ENCODE measurements at places on chromosomes 7 and 10.

DNA sequence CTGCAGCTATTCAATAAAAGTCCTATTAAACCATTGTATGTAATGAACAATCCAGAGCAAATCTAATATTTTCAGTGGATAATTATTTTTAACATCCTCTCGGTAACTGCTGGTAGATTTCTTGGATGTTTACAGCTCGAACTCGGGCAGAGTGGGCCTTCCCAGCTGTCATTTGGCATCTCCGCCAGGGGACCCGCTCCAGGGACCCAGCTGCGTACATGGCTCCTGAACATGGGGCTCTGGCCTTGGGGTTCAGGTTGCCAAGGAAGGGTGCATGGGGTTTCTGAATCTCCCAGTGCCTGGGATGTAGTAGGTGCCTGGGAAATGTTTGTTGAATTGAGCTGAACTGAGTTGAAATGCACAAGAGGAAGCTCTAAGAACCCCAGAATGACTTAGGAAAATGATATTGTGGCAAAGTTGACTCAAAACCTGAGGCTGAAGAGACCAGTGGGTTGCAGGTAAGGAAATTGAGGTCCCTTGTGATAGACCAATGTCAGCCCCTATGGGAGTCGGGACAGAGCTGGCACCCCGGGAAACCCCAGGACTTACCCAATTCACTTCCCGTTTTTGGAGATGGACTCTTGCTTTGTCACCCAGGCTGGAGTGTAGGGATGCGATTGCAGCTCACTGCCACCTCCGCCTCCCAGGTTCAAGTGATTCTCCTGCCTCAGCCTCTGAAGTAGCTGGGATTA is 228.4 kb downstream of the CUX1 start:
- DNase-seq: no peak

DNA sequence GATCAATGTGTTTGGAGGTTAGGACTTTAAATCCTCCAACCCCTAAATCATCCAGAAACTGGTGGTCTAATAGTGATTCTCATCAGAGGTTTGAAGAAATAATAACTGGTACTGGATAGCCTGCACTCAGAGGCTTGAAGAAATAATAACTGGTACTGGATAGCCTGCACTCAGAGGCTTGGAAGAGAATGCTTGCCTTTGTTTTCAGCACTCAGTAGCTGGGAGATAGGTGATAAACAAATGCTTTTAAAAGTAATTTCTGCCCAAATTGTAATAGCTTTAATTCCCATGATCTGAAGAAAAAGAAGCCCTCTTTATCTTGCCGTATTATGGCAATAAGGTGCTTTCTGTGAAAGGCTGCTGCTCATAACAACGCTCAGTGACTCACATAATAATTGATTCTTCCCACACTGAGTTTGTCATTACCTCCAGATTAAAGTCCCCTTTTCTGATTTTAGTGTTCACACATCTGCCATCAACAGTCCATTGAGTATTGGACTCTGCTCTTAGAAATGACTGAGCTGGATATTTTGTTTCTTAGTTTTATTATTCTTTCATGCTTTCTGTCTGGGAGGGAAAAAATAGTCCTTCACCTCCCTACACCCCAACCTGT is 112.3 kb upstream of the PHYHIPL start:
- no peak for DNase-seq

DNA sequence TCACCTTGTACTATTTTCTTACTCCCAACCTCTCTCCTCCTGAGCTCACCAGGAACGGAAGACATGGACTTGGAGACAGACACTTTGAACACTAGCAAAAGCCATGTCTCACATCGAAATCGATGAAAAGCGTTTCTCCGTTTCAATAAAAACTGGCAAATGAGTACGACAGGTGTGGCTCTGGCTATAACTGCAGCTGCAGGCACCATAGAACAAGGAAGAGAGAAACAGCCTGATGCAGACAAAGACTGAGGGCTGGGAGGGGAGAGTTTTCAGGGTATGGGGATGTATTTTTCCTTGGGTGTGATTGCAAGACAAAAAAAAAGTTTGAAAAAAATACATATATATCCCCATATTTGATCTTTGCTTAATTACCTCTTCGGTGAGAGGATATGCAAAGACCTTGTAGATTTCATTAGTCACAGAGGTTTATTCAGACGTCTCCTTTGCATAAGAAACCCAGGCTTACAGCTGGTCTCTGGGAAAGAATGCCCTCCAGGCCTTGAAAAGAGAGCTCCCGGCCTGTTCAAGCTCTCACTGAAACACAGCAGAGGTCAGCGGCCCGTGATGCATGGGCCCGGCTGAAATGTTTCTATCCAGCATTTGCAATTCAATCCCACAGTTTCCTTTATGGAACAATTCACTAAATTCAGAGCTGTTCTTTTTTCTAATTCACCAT is 63.1 kb downstream of the TLL2 start:
- DNase-seq: peak; percentile 23

DNA sequence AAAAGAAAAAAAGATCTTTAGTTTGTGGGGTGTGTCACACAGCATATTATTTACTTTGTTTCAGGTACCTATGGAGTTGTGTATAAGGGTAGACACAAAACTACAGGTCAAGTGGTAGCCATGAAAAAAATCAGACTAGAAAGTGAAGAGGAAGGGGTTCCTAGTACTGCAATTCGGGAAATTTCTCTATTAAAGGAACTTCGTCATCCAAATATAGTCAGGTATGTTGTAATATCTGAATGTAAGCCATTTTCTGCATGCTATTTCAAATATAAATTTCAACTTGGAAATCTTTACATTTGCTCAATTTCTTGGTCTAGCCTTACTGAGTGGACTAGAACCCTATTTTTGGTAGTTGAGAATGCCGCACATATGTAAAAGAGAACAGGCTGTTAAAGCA is 6.4 kb downstream of the CDK1 start:
- no peak for DNase-seq

DNA sequence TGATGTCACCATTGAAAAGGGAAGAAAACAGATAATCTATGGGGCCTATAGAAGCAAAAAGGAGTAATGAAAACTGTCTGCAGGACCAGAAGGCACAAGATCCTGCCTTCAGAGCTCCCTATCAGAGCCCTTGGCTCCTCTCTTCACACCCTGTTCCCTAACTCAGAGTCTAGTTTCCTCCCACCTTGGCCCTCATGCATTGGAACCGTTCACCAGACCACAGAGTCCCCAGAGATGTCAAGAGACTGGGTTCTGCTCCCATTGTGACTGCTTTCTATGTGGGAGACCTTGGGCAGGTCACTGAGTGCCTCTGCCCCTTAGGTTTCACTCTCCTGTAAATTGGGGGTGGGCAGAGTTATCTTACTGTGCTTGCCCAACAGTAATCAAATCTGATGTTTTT is 80.1 kb upstream of the RPA3 start:
- no peak for DNase-seq

DNA sequence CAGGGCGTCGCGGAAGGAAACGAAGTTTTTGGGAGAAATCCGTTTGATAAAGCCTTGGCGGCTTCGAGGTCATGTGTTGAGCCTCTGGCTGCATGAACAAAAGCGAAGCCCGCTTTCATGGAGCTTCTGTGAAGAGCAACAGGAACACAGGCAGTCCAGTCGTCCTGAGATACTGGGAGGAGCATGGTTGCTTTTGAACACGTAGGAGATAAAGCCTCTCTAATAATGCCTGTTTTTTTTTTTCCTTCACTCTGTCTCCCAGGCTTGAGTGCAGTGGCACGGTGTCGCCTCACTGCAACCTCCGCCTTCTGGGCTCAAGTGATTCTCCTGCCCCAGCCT is 473 bp upstream of the ZNF32 start:
- no peak for DNase-seq

- DNase-seq: no peak
Measured at GRCh38 chr10:21497177-21497807, 28.2 kb downstream of the SKIDA1 start.

- no peak for DNase-seq
Measured at GRCh38 chr10:122127943-122128342, 139.0 kb downstream of the TACC2 start.

DNA sequence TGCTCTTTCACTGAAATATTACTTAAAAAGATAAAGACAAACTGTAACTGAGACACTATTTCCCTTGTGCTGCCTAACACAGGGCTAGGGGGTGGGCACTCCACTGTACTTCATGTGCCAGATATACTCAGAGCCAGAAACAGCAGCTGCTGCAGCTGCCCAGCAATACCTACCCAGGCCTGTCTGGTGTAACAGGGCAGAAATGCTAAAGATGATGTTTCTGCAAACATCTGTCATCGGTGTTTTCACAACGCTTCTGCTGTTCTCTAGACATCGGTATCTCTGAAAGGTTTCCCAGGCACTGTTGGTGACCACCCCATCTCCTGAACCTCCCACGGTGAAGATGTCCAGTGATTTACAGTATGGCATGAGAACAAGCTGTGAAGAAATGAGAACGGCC is 42.7 kb downstream of the LAMB1 start:
- DNase-seq: no peak

- no peak for DNase-seq
Measured at GRCh38 chr7:24812305-24812945, 55.2 kb upstream of the GSDME start.

GRCh38 chr7:156943091-156944041 is 6.1 kb upstream of the NOM1 start:
- no peak for DNase-seq

DNA sequence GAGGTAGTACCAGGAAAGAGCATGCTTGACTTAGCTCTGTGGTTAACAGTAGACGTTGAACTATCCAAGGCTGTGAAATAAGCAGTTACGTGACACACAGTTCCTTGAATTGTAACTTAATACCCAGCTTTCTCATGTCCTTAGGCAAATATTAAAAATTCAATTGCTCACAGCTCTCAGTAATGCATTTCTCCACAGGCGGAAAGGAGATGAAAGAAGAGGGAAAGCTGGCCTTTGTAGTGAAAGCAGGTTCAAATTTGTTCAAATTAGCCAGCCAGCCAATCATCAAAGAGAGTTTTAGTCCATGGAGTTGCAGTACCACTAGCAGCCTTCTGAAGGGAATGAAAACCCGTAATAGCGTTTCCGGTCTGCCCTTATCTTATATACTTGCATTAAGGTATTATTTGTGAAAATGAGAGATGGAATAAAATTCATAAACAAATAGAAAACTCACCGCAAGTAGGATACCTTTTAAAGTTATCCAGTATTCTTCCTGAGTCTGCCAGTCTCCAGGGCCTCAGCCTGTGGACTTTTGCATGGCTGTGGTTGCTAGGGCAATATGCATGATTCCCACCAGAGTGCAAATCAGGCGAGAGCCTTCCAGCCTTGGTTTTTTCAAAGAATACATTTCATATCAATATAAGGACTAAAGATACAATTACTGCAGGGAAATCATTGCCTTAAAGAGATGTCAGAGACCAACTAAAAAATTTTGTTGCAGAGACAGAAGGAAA is 795.5 kb downstream of the TNS3 start:
- DNase-seq: peak; percentile 62

- no peak for DNase-seq
Measured at GRCh38 chr10:73093922-73094850, 2.5 kb downstream of the P4HA1 start.

DNA sequence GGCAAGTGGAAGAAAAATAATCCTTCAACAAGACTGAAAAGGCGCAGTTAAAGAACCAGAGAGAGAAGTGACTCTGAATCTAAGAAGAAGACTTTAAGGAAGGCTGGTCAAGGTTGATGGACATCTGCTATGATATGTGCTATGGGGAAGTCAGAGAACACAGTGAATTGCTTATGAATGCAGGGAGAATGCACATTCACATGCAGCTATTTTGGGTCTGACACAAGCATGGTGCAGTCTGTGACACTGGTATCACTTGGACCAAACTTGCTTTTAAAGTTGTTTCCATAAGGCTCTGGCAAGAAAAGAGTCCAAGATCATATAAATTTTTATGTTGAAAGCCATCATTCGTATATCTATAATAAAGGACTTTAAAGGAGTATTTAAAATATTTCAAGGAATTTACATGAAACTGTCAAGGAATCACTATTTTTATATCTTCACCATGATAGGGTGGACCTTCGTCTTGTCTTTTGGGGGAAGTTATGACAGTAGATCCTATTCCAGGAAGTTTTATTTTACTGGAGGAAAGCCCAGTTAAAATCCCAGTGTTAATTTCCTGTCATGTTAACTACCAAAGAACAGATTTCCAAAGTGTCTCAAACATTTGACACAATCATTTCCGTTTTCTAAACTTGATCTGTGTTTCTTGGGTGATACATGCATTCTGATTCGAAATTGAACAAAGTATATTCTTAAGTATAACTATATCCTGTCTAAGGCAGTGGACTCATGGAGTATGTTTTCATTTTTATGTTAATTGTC is 239.6 kb downstream of the SDK1 start:
- DNase-seq: no peak

DNA sequence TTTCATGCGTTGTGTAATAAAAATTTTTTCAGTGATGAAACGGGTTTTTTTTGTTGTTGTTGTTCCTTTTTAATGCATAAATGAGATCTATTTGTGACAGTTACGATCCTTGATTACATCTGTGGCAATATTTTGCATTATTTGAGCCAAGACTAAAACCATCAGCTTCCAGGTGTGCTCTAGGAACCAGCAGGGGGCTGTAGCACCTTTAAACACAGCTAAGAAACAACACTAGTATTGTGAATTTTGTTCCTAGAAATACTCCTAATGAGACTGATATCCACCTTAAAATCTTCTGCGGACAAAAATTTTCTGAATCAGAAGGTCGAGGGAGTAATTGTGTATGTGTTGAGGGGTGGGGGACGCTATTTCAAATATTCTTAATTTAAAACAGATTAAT is 52.6 kb downstream of the FGFBP3 start:
- no peak for DNase-seq

DNA sequence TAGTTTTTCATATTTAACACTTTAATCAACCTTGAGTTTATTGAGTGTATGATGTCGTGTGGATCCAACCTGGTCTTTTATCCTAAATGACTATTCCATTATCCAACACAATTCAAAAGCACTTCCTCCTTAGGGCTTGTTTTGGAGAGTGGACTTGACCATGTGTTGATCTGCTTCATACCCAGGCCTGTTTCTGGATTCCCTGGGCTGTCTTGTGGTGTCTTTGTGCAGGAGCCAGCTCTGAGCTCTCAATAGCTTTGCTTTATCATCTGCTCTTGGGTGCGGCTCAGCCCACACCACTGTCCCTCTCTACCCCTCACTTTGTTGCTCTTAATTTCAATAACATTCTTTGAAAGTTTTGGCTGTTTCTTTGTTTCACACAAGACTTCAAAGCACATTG is 70.9 kb upstream of the CHST15 start:
- no peak for DNase-seq

GRCh38 chr10:19049567-19049966 is 966 bp downstream of the MALRD1 start:
- DNase-seq: no peak

GRCh38 chr7:135175931-135176330 is 5.4 kb upstream of the CYREN start:
- no peak for DNase-seq

- DNase-seq: no peak
Measured at GRCh38 chr10:122407375-122408125, 33.0 kb downstream of the PLEKHA1 start.

GRCh38 chr7:23981314-23981713 is 271.3 kb downstream of the STK31 start:
- no peak for DNase-seq

- no peak for DNase-seq
Measured at GRCh38 chr7:23284871-23285270, 14.3 kb upstream of the MALSU1 start.

GRCh38 chr7:128236924-128237586 is 4.0 kb upstream of the LEP start:
- DNase-seq: peak; percentile 6

GRCh38 chr10:68212721-68213352 is 19.1 kb downstream of the ATOH7 start:
- peak; percentile 29 for DNase-seq

GRCh38 chr7:114852293-114852692 is 69.6 kb upstream of the MDFIC start:
- no peak for DNase-seq

Data from astrocyte of the cerebellum (primary cell).